C1 segment of cervical spinal cord (tissue), 14 donors: ENCODE measurements at places on chromosomes 3 and 15.

- DNase-seq, result no peak
Measured at GRCh38 chr3:44649709-44650108, 1.2 kb downstream of the ZNF35 start.

- no peak for DNase-seq
Measured at GRCh38 chr3:186722457-186722856, 5.3 kb downstream of the KNG1 start.

DNA sequence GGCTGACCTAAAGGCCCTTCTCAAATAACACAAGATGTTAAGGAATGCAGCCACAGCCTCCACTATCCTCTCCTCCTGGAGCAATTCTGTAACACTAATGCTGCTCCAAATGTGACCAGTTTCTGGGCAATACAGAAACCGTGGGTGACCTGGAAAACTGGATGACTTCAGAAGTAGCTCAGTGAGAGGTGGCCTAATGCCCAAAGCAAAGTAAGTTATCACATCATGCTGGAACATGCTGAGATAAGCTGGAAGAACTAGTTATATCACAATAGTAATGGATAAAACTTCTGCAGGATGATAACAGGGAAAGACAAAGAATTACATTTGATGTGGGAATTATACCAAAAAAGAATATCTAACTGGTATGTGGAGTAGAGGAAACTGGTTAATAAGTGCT is 72.0 kb downstream of the DHX30 start:
- DNase-seq, result no peak

GRCh38 chr3:127997016-127997415 is 55.2 kb upstream of the SEC61A1 start:
- DNase-seq, result no peak

GRCh38 chr3:106811376-106811775 is 565.9 kb upstream of the CCDC54 start:
- no peak for DNase-seq

- no peak for DNase-seq
Measured at GRCh38 chr3:84042399-84043106, 916.2 kb upstream of the CADM2 start.

DNA sequence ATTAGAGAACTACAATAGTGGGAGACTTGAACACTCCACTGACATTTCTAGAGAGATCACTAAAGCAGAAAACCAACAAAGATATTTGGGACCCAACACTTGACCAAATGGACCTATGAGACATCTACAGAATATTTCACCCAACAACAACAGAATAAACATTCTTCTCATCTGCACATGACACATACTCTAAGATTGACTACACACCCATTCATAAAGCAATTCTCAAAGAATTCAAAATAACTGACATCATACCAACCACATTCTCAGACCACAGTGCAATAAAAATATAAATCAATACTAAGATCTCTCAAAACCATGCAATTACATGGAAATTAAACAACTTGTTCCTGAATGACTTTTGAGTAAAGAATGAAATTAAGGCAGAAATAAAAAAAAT is 473.7 kb downstream of the LPP start:
- DNase-seq, result no peak

DNA sequence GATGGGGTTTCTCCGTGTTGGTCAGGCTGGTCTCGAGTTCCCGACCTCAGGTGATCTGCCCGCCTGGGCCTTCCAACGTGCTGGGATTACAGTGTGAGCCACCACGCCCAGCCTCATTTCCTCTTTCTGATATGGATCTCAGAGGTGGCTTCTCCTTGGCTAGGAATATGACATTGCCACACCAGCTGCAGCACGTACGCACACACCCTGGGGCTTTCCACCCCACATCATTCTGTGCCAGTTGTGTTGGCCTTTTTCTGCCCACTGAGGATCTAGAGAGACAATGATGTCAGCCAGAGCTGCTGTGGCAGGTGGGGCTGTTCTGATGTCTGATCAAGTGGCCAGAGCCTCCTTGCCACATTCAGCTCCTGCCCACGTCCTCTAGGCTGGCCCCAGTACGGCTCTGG is 29.0 kb downstream of the TMEM45A start:
- no peak for DNase-seq

DNA sequence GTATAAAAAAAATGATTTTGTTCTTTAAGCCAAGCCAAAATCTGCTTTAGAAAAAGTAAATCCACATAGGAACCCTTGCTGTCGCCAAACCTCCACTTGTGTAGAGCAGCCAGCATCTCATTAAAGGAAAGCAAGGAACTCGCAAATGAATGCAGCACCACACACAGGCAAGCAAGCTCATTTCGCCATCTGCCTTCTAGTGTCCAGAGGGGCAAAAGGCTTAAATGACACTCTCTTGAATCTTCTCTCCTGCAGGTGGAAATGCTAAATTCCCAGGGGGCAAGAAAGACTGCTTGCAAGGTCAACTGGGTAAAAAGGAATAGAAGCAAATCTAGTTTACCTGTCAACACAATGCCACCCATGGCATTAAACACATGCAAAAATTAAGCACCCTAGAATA is 2.4 kb downstream of the MB21D2 start:
- no peak for DNase-seq

GRCh38 chr3:115996420-115997108 is 373.3 kb downstream of the GAP43 start:
- no peak for DNase-seq
